ENCODE measurements at places on chromosomes 1 and 21.

GRCh38 chr1:244761279-244761678 lies 74.2 kb upstream of the COX20 start:
- peak; percentile 84 for DNase-seq

- no peak for DNase-seq
Observed at GRCh38 chr1:243842978-243843511, 7.0 kb downstream of the AKT3 start.

- no peak for DNase-seq
Observed at GRCh38 chr1:228219962-228220780, 12.3 kb downstream of the OBSCN start.

DNA sequence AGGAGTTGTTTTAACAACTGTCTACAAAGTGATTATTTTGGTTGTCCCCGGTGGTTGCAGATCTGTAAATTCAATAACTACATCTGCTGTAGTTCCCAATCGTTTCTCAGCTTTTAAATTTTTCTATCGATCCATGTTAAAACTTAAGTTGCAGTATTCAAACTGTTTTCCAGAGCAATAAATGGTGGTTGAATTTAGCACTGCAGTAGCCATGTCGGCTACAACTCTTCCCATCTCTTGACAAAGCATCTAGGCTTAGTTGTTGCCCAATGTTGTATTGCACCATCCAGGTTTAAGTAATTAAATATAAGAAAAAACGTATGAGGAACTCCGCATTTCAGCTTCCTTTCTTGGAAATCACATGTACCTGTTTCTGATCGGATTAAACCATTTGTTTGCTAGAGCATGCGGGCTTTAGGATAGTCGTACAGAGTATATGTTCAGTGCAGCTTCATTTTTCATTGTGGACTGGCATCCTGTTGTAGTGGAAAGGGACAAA lies 996 bp downstream of the CNIH4 start:
- no peak for DNase-seq

DNA sequence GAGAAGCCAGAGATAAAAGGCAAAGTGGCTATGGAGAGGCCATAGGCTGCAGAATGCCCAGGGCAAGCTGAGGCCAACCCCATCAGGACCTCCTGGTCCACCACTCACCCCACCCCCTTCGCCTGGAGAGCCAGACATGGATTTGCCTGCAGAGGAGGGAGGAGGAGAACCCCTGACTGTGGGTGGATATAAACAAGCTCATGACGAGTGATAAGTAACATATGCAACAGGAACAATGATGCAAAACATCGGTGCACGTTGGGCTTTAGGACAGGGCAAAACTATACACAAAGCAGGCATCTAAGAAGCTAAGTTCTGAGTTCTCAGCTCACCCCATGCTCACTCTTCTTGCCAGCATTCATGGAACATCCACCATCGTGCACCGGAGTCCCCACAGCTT lies 150.3 kb downstream of the ETS2 start:
- peak; percentile 53 for DNase-seq

DNA sequence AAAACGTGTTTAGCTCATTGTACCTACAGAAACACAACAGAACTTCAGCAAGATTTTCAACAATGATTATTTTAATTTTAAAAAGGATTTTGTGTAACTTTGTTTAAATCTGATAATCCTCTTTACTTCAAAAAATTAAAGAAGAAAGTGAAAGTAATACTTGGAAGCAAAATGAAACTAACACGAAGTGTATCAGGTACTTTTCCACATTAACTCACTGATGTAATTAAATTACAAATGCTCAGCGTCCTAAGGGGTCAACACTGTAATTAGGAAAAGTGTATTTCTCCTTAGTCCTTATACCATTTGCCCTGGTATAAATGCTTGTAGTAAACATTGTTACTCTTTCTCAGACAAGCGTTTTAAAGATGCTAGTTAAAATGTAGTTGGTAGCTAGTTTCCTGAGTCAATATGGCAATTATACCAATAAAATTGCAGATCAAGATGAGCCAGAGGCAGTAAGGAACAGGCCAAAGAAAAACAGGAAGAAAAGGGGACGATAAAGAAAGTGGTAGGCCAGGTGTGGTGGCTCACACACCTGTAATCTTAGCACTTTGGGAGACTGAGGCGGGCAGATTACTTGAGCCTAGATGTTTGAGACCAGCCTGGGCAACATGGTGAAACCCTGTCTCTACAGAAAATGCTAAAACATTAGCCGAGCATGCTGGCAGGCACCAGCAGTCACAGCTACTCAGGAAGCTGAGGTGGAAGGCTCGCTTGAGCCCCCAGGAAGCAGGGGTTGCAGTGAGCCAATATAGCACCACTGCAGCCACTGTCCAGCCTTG lies 553.0 kb downstream of the SMYD3 start:
- no peak for DNase-seq
